Glomerular endothelial cell (primary cell): ENCODE measurements at places on chromosomes 2 and 18. TPM values are rescaled to one million over a fixed set of nuclear protein-coding genes. Genes with fewer than 3 reads are reported as not detected.

CDK5R2 gene
- total RNA-seq: not detected in 2 replicates

DNA sequence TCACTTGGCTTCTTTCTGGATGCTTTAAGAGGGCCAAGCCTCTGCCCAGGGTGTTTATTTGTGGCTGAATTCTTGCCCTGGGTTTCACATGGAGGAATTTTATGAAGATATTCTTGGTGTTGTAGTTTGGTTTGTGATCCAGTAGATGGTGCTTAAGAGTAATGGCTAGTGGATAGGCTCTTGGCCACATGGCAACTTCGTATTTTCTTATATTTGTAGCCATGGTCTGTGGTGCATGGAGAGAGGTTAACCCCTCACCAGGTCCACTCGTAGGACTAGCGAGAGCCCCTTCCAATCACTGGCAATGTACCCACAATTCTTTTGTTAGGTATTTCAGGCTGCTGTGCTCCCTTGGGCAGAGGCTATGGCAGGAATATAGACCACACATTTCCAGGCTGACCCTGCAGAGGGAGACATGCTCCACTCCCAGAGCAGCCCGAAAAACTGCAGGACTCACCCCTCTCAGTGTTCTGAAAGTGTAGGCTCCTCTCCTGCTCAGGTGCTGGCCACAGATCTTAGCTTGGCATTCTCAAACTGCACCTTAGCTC, 582.1 kb upstream of the SETBP1 start:
- DNase-seq: no peak

EN1 gene
- total RNA-seq: not detected in 2 replicates

GRCh38 chr2:29492701-29493100, 377.5 kb downstream of the CLIP4 start:
- DNase-seq: no peak

DNA sequence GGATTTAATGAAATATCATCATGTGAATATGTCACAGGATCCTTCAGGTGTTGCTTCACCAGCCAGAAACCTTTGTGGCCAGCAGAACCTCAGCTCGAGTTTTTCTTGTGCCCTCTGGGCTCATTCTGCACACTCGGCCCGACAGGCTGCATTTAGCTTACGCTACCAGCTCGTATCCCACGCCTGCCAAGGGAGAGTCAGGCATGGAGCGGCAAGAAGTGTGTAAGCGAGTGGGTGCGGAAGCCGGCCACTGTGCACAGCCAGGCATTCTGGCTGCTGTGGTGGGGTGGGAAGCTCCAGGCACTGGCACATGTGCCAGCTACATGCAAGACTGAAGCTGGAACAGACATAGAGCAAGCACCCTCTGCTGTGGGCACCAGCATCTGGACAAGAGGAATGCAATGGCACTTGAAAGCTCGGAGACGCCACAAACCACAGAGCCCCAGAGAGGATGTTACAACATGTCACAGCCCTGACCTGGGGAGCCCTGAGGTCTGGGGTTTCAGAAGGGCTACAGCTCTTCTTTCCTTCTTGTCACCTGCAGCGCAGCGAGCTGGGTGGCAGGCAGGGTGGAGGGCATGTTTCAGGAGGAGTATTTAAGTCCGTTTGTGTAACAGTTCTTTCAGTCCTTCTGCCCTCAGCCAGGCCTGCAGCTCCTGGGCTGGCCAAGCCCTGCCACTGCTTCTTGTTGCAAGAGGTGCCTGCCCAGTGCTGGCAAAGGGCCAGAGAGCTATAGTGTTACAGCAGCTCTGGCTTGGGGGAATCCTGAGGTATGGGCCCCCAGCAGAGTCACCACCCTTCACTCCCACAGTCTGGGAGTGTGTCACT, 257.3 kb upstream of the HNMT start:
- DNase-seq: no peak

- no peak for DNase-seq
Observed at GRCh38 chr2:44620189-44620990, 258.6 kb downstream of the CAMKMT start.

DNA sequence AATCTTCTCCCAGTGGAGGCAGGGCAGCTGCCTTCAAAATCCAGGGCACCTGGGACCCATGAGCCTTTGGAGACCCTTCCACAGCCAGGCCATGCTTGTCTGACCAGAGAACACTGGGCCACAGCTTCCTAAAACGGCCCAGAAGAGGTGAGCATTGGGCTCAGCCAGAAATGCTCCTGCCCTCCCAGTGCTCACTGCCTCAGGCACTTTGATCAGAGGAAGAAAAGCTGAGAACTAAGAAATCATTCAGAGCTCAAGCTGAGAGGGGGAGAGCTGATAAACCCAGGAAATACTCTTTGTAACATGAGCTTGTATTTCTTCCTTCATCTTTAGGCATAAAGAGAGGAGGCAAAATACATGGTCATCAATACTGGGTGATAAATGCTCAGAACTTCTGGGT, 365.5 kb upstream of the KLHL29 start:
- no peak for DNase-seq
